Cardiac muscle cell (in vitro differentiated cells and primary cell): ENCODE measurements at places on chromosomes 12 and 14. TPM values are rescaled to one million over a fixed set of nuclear protein-coding genes. Genes with fewer than 3 reads are reported as not detected.

DNA sequence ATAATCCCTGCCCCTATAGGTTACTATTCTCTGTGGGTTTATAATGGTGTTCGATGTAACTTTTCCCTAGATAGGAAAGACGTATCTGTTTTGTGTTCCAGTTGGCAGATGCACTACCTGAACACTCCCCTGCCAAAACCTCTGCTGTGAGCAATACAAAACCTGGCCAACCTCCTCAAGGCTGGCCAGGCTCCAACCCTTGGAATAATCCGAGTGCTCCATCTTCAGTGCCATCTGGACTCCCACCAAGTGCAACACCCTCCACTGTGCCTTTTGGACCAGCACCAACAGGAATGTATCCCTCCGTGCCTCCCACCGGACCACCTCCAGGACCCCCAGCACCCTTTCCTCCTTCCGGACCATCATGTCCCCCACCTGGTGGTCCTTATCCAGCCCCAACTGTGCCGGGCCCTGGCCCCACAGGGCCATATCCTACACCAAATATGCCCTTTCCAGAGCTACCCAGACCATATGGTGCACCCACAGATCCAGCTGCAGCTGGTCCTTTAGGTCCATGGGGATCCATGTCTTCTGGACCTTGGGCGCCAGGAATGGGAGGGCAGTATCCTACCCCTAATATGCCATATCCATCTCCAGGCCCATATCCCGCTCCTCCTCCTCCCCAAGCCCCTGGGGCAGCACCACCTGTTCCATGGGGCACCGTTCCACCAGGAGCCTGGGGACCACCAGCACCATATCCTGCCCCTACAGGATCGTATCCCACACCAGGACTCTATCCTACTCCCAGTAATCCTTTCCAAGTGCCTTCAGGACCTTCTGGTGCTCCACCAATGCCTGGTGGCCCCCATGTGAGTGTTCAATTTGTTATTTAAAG, 11.3 kb downstream of the MAPK1IP1L start:
- DNase-seq = no peak

Gene KLRC4
- not detected in 2 replicates for total RNA-seq

Gene CHGA
- total RNA-seq = 0.21 TPM in 1 of 2 replicates, not detected in the other

- DNase-seq = no peak
Observed at GRCh38 chr14:44712024-44712815, 205.1 kb upstream of the FSCB start.

Gene CLEC1A
- not detected in 2 replicates for total RNA-seq

- DNase-seq = no peak
Observed at GRCh38 chr12:75579552-75579951, 68.1 kb upstream of the KRR1 start.

- no peak for DNase-seq
Observed at GRCh38 chr12:122872815-122873361, 23.0 kb downstream of the VPS37B start.

Gene LRTM2
- not detected in 2 replicates for total RNA-seq

Gene PPM1H
- 2.9 and 4.0 TPM in 2 replicates for total RNA-seq

- no peak for DNase-seq
Observed at GRCh38 chr12:25692115-25693035, 139.3 kb upstream of the LMNTD1 start.

GRCh38 chr14:26887847-26888246, 290.0 kb upstream of the NOVA1 start:
- DNase-seq = peak; percentile 15

- peak; percentile 94 for DNase-seq
Observed at GRCh38 chr12:124509676-124510300, 57.6 kb downstream of the NCOR2 start.

Gene RBP5
- 0.95 and 8.9 TPM in 2 replicates for total RNA-seq

Gene KCNA1
- 0.07 and 0.18 TPM in 2 replicates for total RNA-seq

Gene LEMD3
- total RNA-seq = 69.2 and 82.1 TPM in 2 replicates

DNA sequence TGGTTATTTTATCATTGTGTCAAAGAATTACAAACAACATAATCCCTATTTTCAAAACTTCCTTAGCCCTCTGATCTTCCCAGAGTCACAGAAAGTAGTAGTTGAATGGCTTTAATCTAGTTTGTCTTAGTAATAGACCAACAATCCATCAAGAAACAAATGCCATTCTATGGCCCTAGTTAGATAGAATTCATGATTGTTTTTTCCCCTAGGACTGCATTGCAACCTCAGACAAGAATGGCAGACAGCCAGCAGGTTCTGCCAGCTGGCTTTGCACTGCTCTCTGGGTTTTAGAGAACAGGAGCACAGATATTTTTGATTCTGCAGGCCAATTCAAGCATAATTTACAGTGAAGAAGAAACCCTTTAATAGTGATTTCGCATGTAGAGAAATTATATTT, 33.8 kb downstream of the SYT1 start:
- peak; percentile 18 for DNase-seq

DNA sequence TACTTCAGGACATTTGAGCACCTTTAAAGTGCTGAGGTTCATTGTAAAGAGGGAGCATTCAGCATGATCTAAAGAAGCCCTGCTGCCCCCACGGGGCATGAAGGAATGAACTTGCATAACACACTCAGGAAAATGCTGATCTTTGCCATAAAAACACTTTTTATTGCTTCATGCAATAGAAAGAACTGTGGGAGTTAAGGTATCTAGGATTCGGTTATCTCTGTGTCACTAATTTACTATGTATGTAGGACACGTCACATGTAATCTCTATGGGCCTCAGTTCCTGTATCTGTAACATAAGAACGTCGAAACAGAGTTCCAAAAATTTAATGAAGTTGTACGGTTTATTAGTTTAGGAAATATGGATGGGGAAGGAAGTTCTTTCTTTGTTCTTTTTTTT, 33.0 kb downstream of the BTBD7 start:
- no peak for DNase-seq

Gene IFT43
- 50.7 and 56.8 TPM in 2 replicates for total RNA-seq

DNA sequence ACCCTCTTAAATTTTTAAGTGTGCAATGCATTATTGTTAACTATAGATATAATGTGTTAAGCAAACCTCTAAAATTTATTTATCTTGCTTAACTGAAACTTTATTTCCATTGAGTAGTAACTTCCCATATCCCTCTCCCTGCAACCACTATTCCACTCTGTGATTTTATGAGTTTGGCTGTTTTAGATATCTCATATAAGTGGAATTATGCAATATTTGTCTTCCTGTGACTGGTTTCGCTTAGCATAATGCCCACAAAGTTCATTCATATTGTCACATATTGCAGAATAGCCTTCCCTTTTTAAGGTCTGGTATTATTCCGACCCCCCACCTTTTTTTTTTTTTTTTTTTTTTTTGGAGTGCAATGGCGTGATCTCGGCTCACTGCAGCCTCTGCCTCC, 247.6 kb downstream of the EMP1 start:
- no peak for DNase-seq
